MCF 10A (cell line): ENCODE measurements at places on chromosomes 2 and 18. TPM values are rescaled to one million over a fixed set of nuclear protein-coding genes. Genes with fewer than 3 reads are reported as not detected.

- no peak for DNase-seq
Measured at GRCh38 chr18:74635224-74635975, 37.7 kb downstream of the ZNF407 start.

Gene TMEM37
- 0.17 TPM in 1 of 2 replicates, not detected in the other for total RNA-seq

DNA sequence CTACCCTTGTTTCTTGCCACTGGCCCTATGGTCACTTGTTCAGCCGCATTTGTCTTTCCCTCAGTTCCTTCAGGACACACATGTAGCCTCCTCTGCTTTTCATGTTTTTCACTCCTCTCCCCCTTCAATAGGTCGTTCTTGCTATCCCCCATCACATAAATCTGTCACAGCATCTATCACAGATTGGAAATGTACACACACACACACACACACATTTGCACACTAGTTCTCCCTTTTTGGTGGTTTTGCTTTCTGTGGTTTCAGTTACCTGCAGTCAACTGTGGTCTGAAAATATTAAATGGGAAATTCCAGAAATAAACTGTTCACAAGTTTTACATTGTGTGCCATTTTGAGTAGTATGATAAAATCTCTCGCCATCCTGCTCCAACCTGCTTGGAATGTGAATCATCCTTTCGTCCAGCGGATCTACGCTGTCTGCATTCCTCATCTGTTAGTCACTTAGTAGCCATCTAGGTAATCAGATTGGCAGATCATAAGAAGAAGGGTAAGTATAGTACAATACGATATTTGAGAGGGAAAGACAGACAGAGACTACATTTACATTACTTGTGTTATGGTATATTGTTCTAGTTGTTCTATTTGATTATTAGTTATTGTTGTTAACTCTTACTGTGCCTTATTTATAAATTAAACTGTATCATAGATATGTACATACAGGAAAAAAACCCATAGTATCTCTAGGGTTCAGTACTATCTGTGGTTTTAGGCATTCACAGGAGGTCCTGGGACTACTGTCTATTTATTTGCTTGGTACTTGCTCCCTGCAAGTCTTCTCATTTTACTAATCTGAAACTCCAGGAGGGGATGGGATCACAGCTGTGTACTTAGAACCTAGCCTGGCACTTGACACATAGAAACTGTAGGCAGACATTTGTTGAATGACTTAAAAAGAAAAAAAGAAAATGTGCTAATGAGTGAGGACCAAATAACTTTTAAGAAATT, 86.1 kb upstream of the PNPT1 start:
- DNase-seq = peak; percentile 90

Gene IRS1
- 6.1 and 10.5 TPM in 2 replicates for total RNA-seq

Gene PELI1
- total RNA-seq = 13.5 and 16.3 TPM in 2 replicates

DNA sequence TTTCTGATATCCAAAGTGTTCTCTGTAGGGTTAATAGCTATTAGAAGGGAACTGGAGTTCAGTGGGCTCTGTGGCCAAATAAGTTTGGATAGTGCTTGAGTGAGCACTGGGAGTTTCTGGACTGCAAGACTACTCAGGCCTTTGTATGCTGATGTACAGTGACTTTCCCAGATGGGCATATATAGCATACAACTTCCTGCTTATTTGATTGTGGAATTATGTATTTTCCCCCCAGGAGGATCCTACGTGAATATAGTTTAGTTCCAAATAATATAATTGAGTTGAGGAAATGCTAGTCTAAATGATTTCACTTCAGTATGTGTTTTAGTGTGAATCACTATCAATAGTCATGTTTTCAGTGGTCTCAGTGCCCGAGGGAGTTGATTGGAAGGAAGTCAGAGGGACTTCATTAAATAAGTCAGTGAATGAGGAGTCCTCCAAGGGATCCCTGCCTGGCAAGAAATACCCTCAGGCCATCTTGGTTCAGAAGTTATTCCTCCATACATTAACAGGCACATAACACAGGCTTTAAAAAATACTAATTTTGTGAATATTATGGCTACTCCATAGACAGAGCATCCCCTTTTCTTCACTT, 251.4 kb downstream of the PRKCE start:
- no peak for DNase-seq

- DNase-seq = peak; percentile 58
Measured at GRCh38 chr2:23563673-23564614, 179.0 kb downstream of the KLHL29 start.

Gene TCF23
- not detected in 2 replicates for total RNA-seq

Gene TMEM178A
- 0.66 and 0.86 TPM in 2 replicates for total RNA-seq

Gene STK11IP
- total RNA-seq = 24.2 and 26.5 TPM in 2 replicates

Gene BUB1
- total RNA-seq = 23.0 and 25.5 TPM in 2 replicates

- DNase-seq = no peak
Measured at GRCh38 chr2:54088191-54088634, 27.2 kb upstream of the ACYP2 start.

DNA sequence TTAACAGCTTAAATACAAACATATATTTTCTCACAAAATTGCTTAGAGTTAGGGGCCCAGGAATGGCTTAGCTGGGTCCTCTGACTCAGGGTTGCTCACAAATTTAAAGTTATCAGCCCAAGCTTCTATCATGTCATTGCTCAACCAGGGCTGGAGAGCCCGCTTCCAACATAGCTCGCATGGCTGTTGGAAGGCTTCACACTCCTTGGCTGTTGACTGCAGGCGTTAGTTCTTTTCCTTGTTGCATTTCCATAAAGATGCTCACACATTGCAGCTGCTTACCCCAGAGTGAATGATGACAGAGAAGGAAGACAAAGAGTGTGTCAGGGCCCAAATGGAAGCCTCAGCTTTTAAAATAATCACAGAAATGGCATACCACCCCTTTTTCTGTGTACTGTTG, 62.9 kb upstream of the TFPI start:
- DNase-seq = no peak

DNA sequence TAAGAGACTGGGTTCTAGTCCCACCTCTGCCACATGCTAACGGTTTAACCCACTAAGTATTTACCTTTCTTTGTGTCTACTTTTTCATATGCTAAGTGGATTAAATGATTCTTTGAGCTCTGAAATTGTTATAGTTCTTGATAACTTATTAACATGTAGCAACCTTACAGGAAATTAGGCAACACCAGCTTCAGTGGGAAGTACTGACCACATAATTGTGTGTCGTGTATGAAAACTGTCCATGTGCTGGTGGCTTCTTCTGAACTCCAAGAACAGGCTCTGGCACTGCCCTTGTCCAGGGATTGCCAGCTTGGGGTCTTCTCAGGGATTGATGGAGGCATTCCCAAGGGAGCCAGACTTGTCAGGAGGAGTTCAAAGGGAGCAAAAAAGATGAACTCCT, 427.7 kb downstream of the TGIF1 start:
- peak; percentile 15 for DNase-seq

- no peak for DNase-seq
Measured at GRCh38 chr18:10053861-10054260, 140.0 kb downstream of the VAPA start.

DNA sequence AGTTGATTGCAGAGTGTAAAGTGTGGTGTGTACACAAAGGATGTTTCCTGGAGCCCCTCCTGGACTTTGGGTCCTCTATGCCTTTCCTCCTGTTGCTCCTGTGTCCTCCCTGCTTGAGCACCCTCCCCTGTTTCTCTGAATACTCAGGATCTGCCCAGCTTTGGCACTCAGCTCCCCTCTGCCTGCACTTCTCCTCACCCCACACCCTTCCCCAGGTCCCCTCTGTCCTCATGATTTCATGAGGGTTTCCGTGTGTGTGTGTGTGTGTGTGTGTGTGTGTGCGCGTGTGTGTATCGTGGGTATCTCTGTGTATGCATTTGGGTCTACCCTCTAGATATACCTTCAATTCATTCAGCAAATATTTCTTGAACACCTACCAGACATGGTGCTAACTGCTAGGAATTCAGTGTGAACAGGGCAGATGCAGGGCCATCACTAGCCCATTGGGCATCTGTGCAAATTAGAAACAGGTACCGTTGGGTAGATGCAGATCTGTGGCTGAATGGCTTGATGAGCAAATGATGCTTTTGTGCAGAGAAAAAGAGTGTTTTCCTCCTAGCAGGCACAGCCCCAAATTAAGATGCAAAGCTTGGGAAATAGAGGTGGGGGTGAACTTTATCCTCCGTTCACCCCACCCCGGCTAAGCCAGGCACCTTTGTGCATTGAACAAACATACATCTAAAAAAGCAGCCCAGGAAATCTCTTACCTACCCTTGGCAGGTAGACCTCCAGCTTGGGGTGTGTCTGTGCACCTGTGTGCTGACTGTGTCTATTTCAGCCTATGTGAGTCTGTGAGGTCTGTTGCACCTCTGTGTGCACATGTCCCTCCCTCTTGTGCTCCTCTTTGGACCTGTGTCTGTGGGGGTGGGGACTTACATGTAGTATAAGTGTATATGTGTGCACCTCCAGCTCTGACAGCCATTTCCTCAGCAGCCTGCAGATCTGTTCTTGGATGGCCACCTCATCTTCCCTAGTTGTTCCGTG, 60.0 kb upstream of the EPAS1 start:
- no peak for DNase-seq

DNA sequence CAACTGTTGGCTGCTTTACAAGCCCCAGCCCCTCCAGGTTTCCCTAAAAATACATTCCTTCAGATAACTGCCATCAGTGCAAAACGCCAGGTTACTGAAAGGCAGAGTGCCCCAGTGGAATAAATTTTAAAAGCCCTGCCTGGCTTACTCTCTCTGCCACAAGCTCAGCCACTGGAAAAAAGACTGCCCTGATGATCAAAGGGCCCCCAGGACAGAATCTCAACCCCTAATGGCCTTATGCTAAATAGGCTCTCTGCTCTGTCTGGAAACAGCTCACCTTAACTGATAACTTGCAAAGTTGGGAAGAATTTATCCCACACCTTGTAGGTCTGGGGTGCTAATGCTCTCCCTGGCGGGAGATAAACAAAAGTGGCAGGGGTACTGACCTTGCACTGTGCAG, 33.9 kb downstream of the CFAP53 start:
- DNase-seq = no peak

DNA sequence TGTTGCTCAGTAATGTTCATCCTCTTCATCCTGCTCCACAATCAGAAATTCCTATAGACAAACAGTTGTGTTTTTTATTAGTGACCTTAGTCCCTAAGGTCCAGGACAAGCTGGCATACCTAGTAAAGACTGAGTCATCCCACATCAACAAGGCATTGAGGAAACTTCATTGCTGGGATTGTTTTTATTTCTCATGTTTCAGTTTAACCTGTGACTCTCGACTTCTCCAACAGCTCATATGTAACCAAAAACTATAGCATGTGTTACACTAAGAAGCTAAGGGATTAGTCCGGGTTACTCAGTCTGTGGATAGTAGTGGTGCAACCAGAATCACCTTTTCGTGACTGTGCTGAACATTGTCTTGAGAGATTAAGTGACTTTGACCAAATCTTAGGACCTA, 292.1 kb downstream of the RDH14 start:
- DNase-seq = peak; percentile 30

GRCh38 chr2:196369967-196370366, 198.6 kb upstream of the STK17B start:
- DNase-seq = no peak

DNA sequence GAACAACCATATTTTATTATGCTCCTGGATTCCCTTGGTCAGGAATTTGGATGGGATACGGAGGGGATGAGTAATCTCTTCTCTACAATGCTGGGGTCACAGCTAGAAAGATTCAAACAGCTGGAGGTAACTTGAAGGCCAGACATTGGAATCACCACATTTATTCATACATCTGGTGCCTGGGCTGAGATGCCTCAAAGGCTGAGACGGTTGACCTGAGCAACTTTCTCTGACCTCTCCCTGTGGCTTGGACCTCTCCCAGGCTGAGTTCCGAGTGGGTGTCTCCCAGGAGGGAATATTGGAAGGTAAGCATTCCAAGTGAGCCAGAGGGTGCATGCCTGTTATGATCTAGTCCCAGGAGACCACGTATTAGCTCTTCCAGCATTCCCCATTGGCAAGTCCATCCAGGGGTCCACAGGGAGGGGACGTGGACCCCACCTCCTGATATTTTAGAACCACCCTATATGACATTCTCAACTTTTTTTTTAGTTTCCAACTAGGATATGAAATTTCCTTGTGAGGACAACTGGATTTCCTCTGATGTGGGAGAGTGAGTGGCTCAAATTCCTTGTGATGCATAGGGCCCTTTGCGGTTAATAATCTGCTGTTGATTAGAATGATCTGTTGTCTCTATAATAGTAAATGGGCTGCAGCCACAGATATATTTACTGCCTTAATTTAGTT, 101.8 kb downstream of the MRPS9 start:
- DNase-seq = no peak

GRCh38 chr2:49070716-49071115, 83.6 kb downstream of the FSHR start:
- DNase-seq = no peak

Gene LYPD1
- total RNA-seq = not detected in 2 replicates

DNA sequence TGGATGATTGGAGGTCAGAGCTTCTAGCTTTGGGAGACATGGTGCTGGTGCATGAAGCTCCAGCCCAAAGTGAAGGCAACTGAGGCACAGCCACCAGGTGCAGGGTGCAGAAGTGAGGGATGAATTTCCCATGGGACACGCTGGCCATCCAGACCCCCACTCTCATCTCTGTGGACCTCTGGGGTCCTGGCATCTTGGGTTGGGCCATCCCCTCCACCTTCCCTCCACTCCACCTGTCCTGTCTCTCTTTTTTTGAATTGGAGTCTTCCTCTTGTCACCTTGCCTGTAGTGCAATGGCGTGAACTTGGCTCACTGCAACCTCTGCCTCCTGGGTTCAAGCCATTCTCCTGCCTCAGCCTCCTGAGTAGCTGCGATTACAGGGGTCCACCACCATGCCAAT, 3.4 kb downstream of the NGEF start:
- DNase-seq = no peak

DNA sequence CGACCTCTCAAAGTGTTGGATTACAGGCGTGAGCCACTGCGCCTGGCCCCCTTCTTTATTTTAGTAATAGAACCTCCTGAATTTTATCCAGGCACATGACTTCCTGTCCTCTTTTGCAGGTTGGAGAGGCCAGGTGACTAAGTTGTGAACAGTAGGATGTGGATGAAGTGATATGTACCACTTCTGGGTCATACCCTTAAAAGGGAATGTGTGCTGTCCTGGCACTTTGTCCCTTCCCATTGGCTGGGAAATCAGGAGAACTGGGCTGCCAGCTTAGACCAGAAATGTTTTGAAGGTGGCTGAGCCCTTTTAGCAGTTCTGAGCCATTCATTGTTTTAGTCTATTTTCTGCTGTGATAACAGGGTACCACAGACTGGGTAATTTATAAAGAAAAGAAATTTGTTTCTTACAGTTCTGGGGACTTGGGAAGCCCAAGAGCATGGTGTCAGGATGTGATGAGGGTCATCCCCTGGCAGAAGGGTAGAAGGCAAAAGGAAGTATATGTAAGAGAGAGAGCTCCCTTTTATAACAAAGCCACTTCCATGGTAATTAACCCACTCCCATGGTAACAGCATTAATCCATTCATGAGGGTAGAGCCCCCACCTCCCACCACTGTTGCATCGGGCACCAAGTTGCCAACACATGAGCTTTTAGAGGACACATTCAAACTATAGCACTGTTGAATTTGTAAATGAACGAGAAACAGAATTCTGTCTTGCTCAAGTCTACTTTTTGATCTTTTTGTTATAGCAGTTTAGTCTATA, 79.1 kb downstream of the TTC27 start:
- DNase-seq = no peak

Gene ARMC9
- 16.5 and 19.8 TPM in 2 replicates for total RNA-seq
